ENCODE measurements at places on chromosomes 2 and 18.

DNA sequence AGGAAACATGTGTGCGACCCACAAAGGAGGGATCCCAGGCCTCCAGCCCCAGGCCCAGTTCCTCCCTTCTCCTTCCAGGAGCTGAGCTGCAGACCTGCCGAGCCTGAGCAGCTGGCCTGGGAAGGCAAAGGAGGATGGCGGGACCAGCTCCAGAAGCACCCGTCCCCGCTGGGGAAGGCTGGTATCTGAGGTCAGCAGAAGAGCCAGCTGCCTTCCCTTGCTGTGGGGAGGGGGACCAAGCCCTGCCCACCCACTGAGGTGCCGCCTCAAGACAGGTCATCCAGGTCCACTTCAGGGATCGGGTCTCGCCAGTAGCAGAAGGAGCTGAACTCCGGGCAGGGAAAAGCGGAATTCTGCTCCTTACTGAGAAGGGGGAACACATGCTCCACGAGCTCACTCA lies 73.2 kb downstream of the EMILIN2 start:
- DNase-seq: no peak

DNA sequence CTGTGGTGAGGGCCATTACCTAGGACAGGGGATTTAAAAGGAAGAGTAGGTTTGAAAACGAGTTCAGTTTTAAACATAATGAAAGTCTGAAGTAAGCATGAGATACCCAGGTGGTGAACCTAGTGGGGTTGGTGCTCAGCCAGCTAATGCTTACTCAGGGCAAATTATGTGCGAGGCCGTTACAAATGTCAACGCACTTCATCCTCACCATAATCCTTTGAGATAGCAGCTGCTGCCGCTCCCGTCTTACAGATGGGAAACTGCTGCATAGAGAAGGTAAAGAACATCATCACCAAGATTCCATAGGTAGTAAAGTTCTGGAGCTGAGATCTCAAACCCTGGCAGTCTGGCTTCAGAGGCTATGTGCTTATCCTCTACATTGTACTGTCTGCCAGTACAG lies 209.0 kb downstream of the DYM start:
- DNase-seq: no peak

DNA sequence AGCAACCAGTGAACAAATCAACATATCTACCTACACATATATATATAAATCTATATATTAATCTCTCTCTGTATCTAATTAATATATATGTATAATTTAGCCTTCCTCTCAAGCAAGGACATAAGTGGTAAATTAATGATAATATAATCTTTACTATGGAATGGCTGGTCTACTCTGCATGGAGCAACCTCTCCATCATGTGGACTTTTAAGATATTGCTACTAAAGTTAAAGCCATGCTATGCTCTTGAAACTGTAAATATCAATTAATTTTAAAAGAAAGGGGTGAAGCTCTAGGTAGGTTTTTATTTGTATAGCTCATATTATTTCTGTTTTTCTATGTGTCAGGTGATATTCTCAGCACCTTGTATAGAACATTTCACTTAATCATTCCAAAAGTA lies 147.0 kb downstream of the PPP1R1C start:
- DNase-seq: no peak

DNA sequence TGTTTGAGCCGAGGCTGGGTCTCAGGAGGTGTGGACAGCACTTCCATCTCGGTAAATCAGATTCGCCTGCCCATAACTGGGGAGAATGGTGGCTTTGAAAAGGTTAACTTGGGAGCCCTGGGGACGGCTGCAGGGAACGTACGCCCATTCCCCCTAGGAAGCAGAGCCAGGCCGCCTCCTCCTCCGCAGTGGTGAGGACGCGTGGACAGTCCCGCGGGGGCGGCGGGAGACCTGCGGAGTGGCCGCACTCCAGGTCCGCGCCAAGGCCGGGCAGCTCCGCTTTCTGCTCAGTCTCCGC lies 845 bp upstream of the MYCN start:
- no peak for DNase-seq

DNA sequence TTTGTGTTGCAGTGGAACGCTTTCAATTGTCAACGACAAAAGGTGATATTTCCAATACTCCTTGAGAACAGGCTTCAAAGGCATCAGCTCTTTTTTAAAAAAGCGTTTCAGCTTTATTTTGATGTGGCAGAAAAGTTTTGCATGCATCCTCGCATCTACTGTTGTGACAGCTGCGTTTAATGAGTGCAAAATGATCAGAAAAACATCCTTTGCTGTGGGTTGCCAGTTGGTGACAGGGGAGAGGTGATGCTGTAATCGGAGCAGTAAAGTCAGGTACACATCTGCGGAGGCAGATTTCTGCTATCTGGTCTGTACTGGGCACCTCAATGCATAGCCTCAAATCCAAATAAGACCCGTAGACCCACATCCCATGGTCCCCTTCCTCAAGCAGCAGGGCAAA lies 91.9 kb upstream of the POU3F3 start:
- DNase-seq: no peak

DNA sequence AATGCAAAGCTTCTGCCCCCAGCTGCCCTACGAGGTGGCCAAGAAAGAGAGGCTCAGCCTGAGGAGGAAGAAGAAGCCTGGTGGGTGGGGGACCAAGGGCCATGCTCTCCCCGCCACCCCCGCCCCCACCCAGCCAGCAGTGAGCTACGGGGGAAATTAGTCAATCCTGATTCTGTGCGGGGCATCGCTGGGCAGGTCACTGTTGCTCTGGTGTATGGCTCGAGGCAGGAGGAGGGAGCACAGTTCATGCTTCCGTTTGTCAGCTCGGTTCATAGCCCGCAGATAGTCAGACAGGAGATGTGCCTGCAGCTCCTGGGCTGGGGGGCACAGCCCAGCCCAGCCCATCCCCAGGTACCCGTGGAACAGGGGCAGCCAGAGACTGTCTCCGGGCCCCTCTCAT lies 17.1 kb downstream of the RAMP1 start:
- no peak for DNase-seq

- peak; percentile 53 for DNase-seq
Measured at GRCh38 chr2:42328148-42328833, 32.7 kb downstream of the COX7A2L start.

DNA sequence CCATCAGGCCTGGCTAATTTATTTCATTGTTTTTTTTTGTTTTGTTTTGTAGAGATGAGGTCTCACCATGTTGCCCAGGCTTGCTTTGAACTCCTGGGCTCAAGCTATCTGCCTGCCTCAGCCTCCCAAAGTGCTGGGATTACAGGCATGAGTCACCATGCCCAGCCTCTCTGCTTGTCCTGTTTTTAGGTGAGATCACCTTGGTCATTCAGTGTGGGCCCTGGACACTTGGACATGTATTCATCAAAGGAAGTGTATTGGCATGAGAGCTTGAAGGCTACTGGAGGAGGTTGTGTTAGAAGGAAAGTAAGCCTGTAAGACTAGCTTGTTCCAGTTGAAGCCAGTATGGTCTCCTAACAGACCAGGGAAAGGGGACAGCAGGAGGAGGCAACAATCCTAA lies 229.2 kb upstream of the RGPD4 start:
- no peak for DNase-seq

GRCh38 chr2:120262761-120263428 lies 10.2 kb downstream of the RALB start:
- DNase-seq: no peak

- no peak for DNase-seq
Measured at GRCh38 chr18:78786776-78787175, 192.8 kb upstream of the SALL3 start.

GRCh38 chr18:62264984-62265383 lies 60.1 kb upstream of the TNFRSF11A start:
- DNase-seq: no peak

GRCh38 chr2:147182260-147182659 lies 662.6 kb upstream of the ACVR2A start:
- no peak for DNase-seq

GRCh38 chr2:222656526-222657446 lies 894 bp upstream of the FARSB start:
- no peak for DNase-seq

DNA sequence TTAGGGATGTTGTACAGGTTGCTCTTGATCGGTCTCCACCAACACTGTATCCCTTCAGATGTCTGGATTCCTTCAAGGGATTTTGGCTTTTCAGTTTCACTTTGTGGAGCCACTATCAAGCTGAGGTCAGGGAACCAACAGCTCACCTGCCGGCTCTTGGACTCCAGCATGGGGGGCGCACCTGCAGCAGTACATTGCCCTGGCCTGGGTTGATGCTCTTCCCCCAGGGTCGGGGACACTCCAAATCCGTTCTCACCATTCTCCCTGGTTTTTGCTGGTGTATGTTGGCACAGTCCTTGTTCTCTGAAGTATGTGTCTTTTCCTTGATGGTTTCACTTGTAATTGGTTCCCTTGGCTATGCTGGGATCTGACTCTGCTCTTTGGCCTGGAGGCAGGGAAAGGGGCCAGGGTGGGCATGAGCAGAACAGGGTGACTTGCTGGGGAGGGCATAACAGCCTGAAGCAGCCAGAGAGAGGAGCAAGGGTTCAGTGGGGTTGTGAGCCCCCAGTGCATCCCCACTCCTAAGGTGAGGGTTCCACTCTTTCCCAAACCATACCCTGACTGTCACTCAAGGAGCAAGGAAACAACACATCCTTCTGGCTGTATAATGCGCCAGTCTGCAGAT lies 5.1 kb downstream of the ARHGEF4 start:
- no peak for DNase-seq

GRCh38 chr2:2590141-2590540 lies 259.1 kb upstream of the MYT1L start:
- no peak for DNase-seq

DNA sequence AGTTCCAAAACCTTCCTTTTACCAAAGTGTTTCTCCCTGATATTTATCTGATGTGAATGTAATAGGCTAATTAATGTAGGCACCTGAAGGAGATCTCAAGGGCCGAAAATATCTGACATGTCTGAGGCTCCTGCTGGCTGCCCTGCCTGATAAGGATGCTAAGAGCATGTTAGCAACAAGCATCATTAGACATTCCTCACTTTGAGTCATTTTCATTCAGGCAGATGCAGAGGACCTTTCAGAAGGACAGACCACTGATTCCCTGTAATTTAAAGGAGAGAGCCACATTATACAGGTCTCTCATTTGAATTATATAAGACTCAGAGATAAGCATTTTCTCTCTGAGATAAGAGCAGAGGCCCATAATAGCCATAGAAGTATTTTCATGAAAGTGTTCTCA lies 222.4 kb upstream of the NCKAP5 start:
- no peak for DNase-seq

DNA sequence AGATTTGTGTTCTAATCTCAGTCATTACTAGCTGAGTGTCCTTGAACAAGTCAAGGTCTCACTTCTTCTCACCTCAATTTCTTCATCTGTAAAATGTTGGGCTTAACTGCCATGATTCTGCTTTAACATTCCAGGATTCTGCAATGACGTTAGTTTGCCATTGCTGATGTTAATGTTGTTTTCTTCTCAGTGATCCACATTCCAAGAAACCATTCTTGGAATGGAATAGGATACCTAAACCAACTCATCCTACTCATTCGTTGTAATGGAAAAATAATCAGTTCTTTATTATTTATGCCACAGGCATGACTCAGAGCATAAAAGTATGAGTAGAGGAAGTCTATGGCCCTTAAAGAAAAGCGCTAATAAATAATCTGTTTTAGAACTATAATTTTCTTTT lies 140.2 kb upstream of the ETAA1 start:
- DNase-seq: no peak

DNA sequence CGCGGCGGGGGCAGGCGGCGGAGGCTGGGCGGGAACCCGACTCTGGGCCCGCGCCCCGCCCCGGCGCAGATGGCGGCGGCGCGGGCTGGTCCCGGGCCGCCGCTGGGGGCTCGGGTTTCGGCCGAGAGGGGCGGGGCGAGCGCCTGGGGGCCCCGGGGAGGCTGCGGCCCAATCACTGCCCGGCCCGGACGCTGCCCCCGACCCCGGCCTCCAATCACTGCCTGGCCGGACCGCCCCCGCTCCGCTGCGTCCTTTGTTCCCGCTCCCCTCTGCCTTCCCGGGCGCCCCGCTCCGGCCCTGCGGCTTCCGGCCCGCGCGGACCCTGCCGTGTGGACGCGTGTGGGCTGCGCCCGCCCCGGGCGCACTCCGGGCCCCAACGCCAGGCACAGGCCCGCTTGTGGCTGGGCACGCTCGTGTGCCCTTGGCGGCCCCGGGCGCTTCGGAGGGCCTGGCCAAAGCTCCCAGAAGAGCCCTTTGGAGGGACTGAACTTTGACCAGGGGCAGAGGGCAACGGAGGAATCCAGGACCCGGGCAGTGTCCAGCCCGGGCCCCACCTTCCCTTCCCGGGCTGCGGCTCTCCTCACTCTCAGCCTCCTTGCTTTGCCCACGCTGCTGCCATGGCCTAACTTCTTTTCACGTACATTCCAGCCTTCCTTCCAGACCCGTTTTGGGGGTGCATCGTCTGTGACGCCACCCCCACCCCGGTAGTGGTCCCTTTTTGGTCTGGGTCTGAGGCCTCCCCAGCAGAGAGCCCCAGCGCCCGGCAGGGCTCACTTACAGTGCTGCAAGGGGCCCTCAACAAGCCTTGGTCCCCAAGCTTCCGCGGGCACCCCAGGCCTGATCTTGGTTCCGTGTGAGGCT lies 27.1 kb upstream of the PTMA start:
- peak; percentile 88 for DNase-seq

DNA sequence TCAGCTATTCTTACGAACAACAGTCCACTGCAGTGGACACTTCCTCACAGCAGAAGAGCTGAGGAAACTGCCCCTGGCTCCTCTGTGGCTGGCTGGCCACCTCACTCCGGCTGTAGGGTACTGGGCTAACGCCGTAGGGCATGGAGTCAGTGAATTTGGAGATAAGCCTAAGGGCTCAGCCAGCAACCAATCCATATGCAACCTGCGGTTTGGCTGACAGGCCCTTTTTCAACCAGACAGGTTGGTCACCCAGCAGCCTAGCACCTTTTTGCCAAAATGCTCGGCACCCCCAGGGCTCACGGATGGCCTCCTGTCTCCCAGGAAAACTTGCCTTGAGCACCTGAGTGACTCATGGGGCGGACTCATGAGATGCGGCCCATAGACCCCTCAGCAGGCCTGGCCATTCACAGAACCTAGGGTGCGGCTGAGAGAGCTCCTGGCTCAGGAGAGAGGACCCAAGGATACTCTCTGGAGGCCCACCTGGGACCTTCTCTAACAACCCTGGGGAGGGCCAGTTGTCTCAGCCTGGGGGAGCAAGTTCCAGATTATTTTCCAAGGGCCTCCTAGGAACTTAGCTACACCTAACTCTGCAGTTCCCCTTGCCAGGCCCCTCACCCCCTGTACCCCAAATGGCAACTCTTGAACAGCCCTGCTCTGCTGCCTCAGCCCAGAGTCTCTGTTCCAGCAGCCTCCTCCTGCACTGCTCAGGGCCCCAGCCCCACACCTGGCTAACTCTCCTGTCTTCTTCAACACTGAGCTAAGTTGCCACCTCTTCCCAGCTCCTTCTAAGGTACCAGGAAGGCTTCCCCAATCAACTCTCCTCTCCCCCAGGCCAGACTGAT lies 252.1 kb downstream of the CYP26B1 start:
- DNase-seq: no peak
